ENCODE measurements at places on chromosomes 16 and 17. TPM values are rescaled to one million over a fixed set of nuclear protein-coding genes. Genes with fewer than 3 reads are reported as not detected.

The MMP28 gene
- polyA plus RNA-seq = 3.8 TPM

The DNAH9 gene
- polyA plus RNA-seq = 0.53 TPM

The NPIPB12 gene
- 103 TPM for polyA plus RNA-seq

The SHISA6 gene
- polyA plus RNA-seq = 1.3 TPM

The SETD1A gene
- polyA plus RNA-seq = 12.8 TPM

The CFAP97D1 gene
- polyA plus RNA-seq = not detected

The ADGRG3 gene
- 0.84 TPM for polyA plus RNA-seq

DNA sequence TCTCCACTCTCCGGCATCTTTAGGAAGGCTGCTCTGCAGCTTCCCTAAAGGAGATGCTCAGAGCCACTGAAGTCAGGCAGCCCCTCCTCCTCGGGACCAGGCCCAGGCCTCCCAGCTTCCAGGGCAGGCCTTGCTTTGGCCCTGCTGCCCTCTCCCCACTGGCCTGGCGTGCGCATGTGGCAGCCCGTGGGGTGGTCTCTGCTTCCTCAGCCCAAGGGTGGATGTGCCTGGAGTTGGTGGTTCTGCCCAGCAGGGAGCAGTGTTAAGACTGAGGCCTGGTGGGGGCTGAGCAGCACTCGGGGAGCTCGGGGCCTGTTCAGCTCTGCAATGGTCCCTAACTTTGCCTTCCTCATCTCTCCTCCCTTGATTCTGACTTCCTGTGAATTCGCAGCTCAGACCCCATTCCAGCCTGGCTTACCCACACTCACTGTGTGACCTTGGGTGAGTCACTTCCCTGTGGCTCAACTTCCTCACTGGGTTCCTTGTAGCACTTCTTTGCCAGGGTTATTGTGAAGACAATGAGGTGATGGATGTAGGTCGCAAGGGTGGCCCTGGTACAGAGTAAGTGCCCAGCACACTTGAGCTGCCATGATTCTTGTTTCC, 63.2 kb downstream of the NKD1 start:
- no peaks in the 10 kb centered on the region for H3K27me3 ChIP-seq
- no peak overlapping the region for H3K4me3 ChIP-seq
- no peaks in the 10 kb centered on the region for H3K4me1 ChIP-seq
- DNase-seq = no peak
- H3K36me3 ChIP-seq = no peaks in the 10 kb centered on the region

DNA sequence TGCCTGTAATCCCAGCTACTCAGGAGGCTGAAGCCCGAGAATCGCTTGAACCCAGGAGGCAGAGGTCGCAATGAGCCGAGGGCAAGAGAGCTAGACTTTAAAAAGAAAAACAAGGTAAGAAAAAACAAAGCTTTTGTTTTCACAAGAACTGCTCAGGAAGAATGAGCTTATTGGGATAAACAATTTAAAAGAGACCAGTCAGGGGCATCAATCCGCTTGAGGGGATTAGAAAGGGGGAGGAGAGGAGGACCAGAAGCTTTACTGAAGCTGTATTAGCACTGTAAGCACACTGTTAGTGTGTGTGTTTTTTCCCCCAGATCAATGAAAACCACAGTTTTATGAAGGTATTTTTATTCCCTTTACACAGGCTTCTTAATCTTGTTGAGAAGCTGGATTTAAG, 8.8 kb downstream of the TMEM170A start:
- H3K27ac ChIP-seq = no peak overlapping the region
- H3K4me1 ChIP-seq = peaks cover 15% of the 10 kb centered on the region
- H3K4me3 ChIP-seq = no peak overlapping the region

- H3K27ac ChIP-seq = peak overlapping the region; percentile 15
- no peak for DNase-seq
- peaks cover 45% of the 10 kb centered on the region for H3K4me1 ChIP-seq
- H3K27me3 ChIP-seq = no peaks in the 10 kb centered on the region
- no peak overlapping the region for H3K4me3 ChIP-seq
- no peaks in the 10 kb centered on the region for H3K36me3 ChIP-seq
Observed at GRCh38 chr17:2863204-2863603, 67.0 kb downstream of the RAP1GAP2 start.

GRCh38 chr17:49760932-49761558, 2.9 kb downstream of the FAM117A start:
- peaks cover 4% of the 10 kb centered on the region for H3K4me1 ChIP-seq
- H3K27me3 ChIP-seq = no peaks in the 10 kb centered on the region
- H3K4me3 ChIP-seq = no peak overlapping the region
- no peak for DNase-seq

- no peak overlapping the region for H3K4me3 ChIP-seq
- no peaks in the 10 kb centered on the region for H3K27me3 ChIP-seq
- no peaks in the 10 kb centered on the region for H3K36me3 ChIP-seq
- H3K27ac ChIP-seq = no peak overlapping the region
Observed at GRCh38 chr16:66585481-66586239, 6.4 kb downstream of the CMTM2 start.

- no peak overlapping the region for H3K4me3 ChIP-seq
- no peaks in the 10 kb centered on the region for H3K4me1 ChIP-seq
- H3K27me3 ChIP-seq = no peaks in the 10 kb centered on the region
- no peak for DNase-seq
- no peak overlapping the region for H3K27ac ChIP-seq
Observed at GRCh38 chr16:50457979-50458491, 89.2 kb upstream of the BRD7 start.

DNA sequence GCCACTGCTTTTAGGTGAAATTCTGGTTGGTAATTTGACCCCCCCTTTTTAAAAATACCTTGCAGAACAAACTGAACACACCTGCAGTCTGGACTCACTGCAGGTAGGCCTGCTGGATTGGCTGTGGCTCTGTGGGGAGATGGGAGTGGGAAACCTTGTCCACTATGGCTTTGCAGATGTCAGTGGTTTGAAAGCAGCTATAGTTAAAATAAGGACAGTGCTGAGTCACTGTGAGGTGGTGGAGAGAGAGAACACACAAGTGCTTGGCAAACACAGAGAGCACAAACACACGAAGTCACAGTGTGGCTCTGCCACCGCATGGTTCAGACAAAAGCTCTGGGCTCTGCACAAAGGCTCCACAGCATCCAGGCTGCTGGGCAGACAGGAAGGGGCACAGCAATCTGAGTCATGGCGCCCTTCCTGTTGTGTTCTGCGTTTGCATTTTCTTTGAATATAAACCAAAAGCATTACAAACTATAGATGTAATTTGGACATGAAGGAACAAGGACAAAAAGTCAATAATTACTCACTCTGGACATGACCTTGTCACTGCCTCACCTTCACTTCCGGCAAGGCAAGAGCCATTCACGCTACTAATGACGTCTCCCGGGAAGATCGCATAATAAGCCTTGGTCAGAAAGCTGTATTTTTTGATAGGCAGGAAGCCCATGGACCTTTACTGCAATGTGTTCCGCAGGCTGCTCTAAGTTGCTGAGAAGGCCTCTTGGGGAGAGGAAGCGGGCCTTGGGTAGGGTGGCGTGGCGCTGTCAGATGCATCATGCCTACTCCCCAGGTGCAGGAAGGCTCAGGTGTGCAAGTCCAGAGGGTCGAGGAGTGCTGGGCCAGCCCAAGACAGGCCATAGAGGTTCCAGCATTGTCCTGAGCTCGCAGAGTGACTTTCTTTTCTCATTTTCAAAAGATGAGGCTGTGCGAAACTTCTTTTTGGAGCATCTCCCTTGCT, 60.1 kb upstream of the MED9 start:
- peak overlapping the region; percentile 26 for H3K27ac ChIP-seq
- DNase-seq = no peak
- no peak overlapping the region for H3K4me3 ChIP-seq
- no peaks in the 10 kb centered on the region for H3K4me1 ChIP-seq
- H3K36me3 ChIP-seq = no peaks in the 10 kb centered on the region
- no peaks in the 10 kb centered on the region for H3K27me3 ChIP-seq

DNA sequence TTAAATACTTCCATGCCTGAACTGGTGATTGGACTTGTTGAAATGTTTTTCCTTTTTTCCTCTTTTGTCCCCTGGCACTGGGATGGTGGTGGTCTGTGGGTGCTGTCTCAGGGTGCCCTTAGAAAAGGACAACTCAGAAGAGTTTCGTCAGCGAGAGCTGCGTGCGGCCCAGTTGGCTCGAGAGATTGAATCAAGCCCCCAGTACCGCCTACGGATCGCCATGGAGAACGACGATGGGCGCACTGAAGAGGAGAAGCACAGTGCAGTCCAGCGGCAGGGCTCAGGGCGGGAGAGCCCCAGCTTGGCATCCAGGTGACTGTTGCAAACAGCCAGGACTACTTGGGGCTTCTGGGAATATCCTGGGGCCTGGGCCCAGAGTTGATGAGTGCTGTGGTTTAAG, 6.9 kb downstream of the ATXN2L start:
- no peak for DNase-seq
- peaks cover 93% of the 10 kb centered on the region for H3K36me3 ChIP-seq
- H3K4me1 ChIP-seq = peaks cover 13% of the 10 kb centered on the region
- H3K27ac ChIP-seq = no peak overlapping the region
- H3K27me3 ChIP-seq = no peaks in the 10 kb centered on the region

GRCh38 chr17:12047681-12048376, 27.2 kb downstream of the MAP2K4 start:
- no peaks in the 10 kb centered on the region for H3K4me1 ChIP-seq
- H3K27ac ChIP-seq = no peak overlapping the region
- DNase-seq = no peak
- H3K36me3 ChIP-seq = no peaks in the 10 kb centered on the region
- no peak overlapping the region for H3K4me3 ChIP-seq

DNA sequence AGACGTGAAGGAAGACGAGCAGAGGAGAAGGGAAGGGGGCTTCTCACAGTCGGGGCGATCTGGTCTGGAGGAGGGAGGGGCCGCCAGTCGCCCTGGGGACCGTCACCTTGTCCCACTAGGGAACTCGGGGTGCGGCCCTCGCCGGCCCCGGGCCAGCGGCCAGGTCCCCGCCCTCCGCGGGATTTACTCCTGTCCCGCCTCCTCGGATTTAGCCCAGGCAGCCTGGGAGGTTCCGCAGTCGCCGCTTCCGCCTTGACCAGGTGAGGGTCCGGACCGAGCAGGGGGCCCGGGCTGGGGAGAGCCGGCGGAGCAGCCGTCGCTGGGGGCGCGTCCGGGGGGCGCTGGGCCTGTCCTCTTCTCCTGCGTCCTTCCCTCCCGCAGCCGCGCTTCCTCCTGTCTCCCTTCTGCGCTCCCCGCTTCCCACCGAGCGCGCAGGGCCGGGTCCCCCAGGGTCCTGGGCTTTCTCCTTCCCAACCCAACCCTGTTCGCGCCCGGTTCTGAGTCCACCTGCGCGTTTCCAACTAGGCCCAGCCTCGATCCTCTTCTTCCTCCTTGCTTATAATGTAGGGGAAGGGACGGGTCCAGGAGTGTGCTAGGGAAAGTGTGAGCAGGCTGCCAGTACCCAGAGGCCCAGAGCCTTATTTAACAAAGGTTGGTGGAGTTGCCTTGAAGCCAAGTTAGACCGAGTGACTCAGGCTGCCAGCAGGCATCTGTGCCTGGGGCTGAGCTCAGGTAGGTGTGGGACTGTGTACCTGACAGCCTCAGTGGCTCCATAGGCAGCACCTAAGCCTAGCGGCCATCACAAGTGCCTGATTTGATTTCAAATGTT, at the start of gene TNK1:
TNK1 (plus strand) TSS at position 235 of the 829 bp plus-strand sequence. CDS start 1,838 bp downstream, outside the sequence.
- H3K4me1 ChIP-seq = peaks cover 6% of the 10 kb centered on the region
- H3K36me3 ChIP-seq = no peaks in the 10 kb centered on the region
- peak; percentile 78 for DNase-seq
- peak within 1 kb of the TSS; percentile 74 for H3K27ac ChIP-seq

- H3K27me3 ChIP-seq = no peaks in the 10 kb centered on the region
- no peak overlapping the region for H3K4me3 ChIP-seq
- peak; percentile 24 for DNase-seq
- H3K27ac ChIP-seq = no peak overlapping the region
- no peaks in the 10 kb centered on the region for H3K4me1 ChIP-seq
Observed at GRCh38 chr16:25838724-25839186, 147.0 kb downstream of the HS3ST4 start.

- H3K4me1 ChIP-seq = no peaks in the 10 kb centered on the region
- H3K27ac ChIP-seq = no peak overlapping the region
- no peak overlapping the region for H3K4me3 ChIP-seq
- H3K36me3 ChIP-seq = no peaks in the 10 kb centered on the region
- DNase-seq = no peak
- H3K27me3 ChIP-seq = no peaks in the 10 kb centered on the region
Observed at GRCh38 chr17:78448356-78448993, 70.0 kb downstream of the PGS1 start.

GRCh38 chr17:54891176-54891821, 9.4 kb upstream of the TOM1L1 start:
- no peaks in the 10 kb centered on the region for H3K27me3 ChIP-seq
- H3K27ac ChIP-seq = no peak overlapping the region
- no peaks in the 10 kb centered on the region for H3K36me3 ChIP-seq
- no peaks in the 10 kb centered on the region for H3K4me1 ChIP-seq
- no peak overlapping the region for H3K4me3 ChIP-seq

DNA sequence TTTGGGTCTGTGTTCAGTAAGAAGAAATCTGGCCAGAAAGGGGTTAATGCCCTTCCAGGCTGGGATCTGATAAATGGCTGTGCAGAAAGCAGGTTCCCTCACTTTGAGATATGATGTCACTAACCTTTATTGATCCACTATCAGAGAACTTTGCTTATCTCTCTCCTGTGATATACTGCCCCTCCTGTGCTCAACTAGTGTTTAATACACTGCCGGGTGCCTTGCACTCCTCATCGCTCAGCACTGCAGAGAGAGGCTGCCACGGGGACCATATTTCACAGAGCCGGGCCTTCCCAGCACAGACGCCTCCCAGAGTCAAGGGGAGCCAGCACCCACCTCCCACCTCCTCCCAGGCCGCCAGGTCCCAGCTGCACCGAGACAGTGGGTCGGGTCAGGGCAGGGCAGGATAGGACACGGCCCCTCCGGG, 20.2 kb downstream of the ZFHX3 start:
- no peak overlapping the region for H3K4me3 ChIP-seq
- no peaks in the 10 kb centered on the region for H3K36me3 ChIP-seq
- no peaks in the 10 kb centered on the region for H3K27me3 ChIP-seq
- DNase-seq = peak; percentile 71

DNA sequence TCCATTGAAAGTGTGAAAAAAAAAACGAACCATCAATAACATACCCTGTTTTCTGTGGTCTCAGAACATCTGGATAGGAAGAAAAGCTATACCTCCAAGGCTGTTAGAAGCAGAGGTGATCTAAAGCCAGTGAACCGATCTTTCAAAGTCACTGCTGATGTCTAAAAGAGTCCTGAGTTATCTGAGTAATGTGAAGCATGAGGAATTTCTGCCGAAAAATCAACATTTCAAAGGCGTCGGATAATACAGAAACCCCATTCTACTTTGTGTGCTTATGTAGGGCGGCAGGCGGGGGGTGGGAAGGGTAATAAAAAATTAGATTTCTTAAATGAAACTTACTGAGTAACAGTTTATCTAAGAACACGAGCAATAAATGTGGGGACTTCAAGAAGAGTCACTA, 3.9 kb downstream of the XYLT1 start:
- H3K27me3 ChIP-seq = no peaks in the 10 kb centered on the region
- no peak for DNase-seq
- H3K36me3 ChIP-seq = no peaks in the 10 kb centered on the region
- no peak overlapping the region for H3K4me3 ChIP-seq
- H3K4me1 ChIP-seq = no peaks in the 10 kb centered on the region

- peaks cover 6% of the 10 kb centered on the region for H3K36me3 ChIP-seq
- no peak overlapping the region for H3K27ac ChIP-seq
- H3K4me1 ChIP-seq = no peaks in the 10 kb centered on the region
- DNase-seq = no peak
Observed at GRCh38 chr16:10982465-10983150, 38.2 kb downstream of the CLEC16A start.

Measured in pancreas (tissue), 10 donors.